ENCODE measurements at places on chromosomes 2 and 18. TPM values are rescaled to one million over a fixed set of nuclear protein-coding genes. Genes with fewer than 3 reads are reported as not detected.

KIF3C gene
- 22.1 TPM for total RNA-seq

SATB2 gene
- total RNA-seq, result 0.30 TPM

GLI2 gene
- total RNA-seq, result 0.39 TPM

AKAIN1 gene
- not detected for total RNA-seq

OBSL1 gene
- total RNA-seq, result 29.7 TPM

TUBA3E gene
- not detected for total RNA-seq

ALPP gene
- not detected for total RNA-seq

GAREM2 gene
- total RNA-seq, result 0.94 TPM

RPRM gene
- not detected for total RNA-seq

EFHD1 gene
- not detected for total RNA-seq

REG3A gene
- total RNA-seq, result not detected

CCDC121 gene
- total RNA-seq, result 1.0 TPM

STON1 gene
- 1.2 TPM for total RNA-seq

DNAJC10 gene
- 113 TPM for total RNA-seq

SP5 gene
- total RNA-seq, result not detected

REEP1 gene
- total RNA-seq, result not detected

ATP6V1B1 gene
- total RNA-seq, result not detected

SLC11A1 gene
- total RNA-seq, result 0.08 TPM

CFC1 gene
- not detected for total RNA-seq

MPPE1 gene
- total RNA-seq, result 12.0 TPM

ATG9A gene
- 36.9 TPM for total RNA-seq

DHX57 gene
- 11.2 TPM for total RNA-seq

MYO5B gene
- total RNA-seq, result 2.5 TPM

PLGLB1 gene
- total RNA-seq, result 0.55 TPM

UGT1A7 gene
- 0.16 TPM for total RNA-seq

ADD2 gene
- 0.04 TPM for total RNA-seq

ZFP36L2 gene
- total RNA-seq, result 54.2 TPM

TTC31 gene
- total RNA-seq, result 15.1 TPM

SPP2 gene
- not detected for total RNA-seq

GPR75 gene
- total RNA-seq, result 0.62 TPM

ST3GAL5 gene
- 12.9 TPM for total RNA-seq

FEV gene
- not detected for total RNA-seq

HAT1 gene
- 69.1 TPM for total RNA-seq

NMUR1 gene
- total RNA-seq, result not detected

ACMSD gene
- total RNA-seq, result not detected

FAM228A gene
- total RNA-seq, result not detected

CYP27A1 gene
- total RNA-seq, result 2.7 TPM

VWA3B gene
- total RNA-seq, result 0.08 TPM

SULT1C4 gene
- total RNA-seq, result not detected

GREB1 gene
- total RNA-seq, result 0.31 TPM

PROM2 gene
- total RNA-seq, result 5.9 TPM

SERPINB4 gene
- 1.9 TPM for total RNA-seq

KCNE4 gene
- total RNA-seq, result not detected

HAAO gene
- not detected for total RNA-seq

ANKRD30BL gene
- not detected for total RNA-seq

DSG1 gene
- 0.38 TPM for total RNA-seq

RNF152 gene
- 25.5 TPM for total RNA-seq

ACADL gene
- total RNA-seq, result not detected

STAT4 gene
- 4.5 TPM for total RNA-seq

COL3A1 gene
- total RNA-seq, result 1.5 TPM

HOXD13 gene
- total RNA-seq, result not detected

DPYSL5 gene
- not detected for total RNA-seq

Data from hair follicular keratinocyte (primary cell).